ENCODE measurements at places on chromosomes 6 and 20.

DNA sequence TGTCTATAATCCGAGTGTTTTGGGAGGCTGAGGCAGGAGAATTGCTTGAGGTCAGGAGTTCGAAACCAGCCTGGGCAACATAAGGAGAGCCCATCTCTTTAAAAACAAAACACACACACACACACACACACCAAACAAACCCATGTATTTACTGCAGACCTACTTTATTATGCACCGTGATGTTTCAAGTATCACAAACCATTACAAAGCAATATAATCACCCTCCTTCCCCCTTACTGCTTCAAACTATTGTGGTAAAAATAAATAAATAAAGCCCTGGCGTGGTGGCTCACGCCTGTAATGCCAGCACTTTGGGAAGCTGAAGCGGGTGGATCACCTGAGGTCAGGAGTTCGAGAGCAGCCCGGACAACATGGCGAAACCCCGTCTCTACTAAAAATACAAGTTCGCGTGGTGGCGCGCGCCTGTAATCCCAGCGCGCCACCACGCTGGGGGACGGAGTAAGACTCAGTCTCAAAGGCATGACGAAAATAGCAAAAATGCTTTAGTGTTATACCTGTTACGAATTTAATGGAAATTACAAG lies 1.5 kb downstream of the TBCC start:
- DNase-seq, result no peak

GRCh38 chr20:19435316-19435715 lies 222.9 kb downstream of the SLC24A3 start:
- DNase-seq, result no peak

DNA sequence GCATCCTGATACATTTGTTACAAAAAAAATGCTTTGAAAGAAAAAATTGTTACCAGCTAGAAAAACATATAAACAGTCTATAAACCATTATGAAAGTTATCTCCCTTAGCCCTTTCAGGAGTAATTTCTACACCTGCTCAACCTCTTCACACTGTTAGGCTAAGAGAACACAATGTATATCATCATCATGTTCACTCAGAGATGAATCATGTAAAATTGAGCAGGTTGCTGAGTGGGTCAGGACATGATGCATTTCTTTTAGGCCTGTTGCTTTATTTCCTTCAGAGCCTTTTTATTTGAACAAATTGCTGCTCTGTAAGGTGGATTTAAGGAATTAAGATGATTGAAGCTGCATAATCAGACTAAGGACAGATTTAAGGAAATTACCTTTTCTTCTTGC lies 531.3 kb upstream of the MAN1A1 start:
- DNase-seq, result no peak

GRCh38 chr6:111926731-111927302 lies 53.6 kb upstream of the FYN start:
- DNase-seq, result no peak

DNA sequence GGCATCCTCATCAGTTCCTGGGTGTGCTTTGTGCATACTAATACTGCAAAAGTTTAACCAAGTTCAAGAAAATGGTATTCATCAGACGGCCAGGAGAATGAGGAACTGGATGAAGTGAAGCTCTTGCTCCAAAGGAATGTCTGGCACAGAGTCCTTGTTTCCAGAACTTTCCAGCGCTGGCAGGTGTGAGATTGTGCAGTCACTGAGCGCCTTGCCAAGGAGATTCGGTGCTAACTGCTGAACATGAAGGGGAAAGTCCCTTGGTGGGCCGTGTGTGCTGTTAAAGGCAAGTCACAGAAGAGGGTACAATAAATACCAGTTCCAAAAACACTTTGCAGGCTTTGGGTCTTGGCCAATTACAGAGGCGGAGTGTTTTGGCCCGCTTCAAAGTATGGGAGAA lies 262.3 kb upstream of the SOX4 start:
- no peak for DNase-seq

- peak; percentile 71 for DNase-seq
Observed at GRCh38 chr6:34909320-34909883, 20.3 kb downstream of the ANKS1A start.

GRCh38 chr6:158903801-158904200 lies 84.6 kb upstream of the EZR start:
- DNase-seq, result no peak

DNA sequence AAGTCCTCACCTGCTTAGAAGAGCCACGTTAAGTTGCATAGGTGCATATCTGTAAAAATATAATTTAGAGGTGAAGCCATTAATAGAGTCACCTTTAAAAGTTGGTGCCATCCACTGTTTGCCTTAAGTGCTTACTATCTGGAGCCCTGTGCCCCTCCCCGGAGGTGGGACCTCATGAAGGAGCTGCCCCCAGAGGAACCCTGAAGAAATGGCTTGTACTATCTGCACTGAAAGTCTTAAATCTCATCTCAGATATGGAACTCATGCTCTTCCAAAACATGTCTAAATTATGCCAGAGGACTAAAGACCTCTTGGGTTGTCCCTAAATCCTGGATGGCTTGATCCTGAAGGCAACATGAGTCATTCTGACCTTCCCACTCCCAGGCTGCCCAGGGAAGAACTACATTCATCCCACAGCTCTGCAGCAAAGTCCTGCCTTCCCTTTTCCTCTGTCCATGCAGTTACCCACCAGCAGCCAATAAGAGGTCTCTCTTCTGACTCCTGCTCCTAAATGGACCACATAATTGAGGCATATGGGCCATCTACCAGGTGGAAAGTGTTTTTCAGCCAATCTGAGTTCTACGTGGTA lies 85.3 kb downstream of the ASXL1 start:
- DNase-seq, result no peak

GRCh38 chr6:159760602-159761057 lies 1.2 kb upstream of the ACAT2 start:
- DNase-seq, result no peak

DNA sequence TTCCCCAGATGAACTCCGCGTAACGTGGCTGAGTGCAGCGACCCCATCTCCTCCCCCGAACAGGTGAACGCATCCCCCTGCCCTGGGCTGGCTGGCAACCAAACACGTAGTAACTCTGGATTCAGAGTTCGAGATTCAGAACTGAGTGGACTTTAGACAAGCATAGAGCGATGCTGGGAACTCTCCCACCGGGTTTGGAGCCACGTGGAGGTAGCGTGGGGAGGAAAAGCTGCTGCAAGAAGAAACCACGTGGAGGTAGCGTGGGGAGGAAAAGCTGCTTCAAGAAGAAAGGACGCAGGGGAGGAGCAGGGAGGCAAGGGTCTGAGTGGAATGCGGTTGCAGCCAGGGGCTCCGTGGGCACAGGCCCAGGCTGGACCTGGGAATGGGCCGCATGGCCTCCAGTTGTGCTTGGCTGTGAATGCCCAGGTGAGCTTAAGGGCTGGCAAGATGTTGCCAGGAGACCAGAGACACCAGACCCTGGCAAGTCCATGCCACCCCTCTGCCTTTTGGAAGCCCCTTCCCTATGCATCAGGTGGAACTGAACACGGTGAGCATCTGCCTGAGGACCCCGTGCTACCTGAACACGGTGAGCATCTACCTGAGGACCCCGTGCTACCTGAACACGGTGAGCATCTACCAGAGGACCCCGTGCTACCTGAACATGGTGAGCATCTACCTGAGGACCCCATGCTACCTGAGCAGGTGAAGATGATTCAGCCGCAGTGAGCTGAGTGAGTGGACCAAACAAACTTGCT lies 118.0 kb upstream of the FRMD1 start:
- DNase-seq, result no peak

GRCh38 chr20:21618759-21619416 lies 86.6 kb upstream of the PAX1 start:
- no peak for DNase-seq

DNA sequence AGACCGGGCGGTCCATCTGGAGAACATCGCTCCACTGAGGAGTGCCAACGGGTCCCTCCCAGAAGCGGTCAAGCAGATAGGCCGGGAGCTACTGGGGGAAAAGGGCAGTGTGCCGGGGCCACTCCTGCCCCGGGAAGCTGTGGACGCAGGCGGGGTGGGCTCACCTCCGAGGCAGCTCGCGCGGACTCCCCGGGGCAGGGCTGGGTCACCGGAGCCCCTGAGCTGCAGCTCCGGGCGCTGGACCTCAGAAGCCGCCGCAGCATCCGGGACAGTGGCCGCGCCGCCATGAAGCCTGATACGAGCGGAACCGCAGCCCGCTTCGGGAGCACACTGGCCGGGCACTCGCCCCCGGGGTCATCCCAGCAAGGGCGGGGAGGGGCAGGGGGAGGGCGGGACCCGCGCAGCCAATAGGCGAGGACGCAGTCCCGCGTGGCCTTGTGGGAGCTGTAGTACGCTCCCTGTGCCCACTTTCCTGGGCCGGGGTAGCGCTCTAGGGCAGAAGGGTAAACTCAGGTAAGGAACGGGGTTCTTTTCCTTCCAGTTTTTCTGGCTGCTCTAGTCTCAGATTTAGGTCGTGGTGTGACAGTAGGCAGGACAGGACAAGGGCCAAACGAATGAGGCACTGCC lies at the start of gene MOCS1:
Gene MOCS1, minus strand, starts transcription at position 332 of the 627 bp plus-strand sequence. Its CDS starts 45 bp downstream, at position 287.
- no peak for DNase-seq

GRCh38 chr6:109397020-109397419 lies 14.8 kb upstream of the CD164 start:
- DNase-seq, result no peak

- DNase-seq, result no peak
Observed at GRCh38 chr6:4020822-4021132, 58.2 kb downstream of the FAM217A start.
